ENCODE measurements at places on chromosomes 1 and 21.
A peak's percentile ranks its signal among the peaks of the same experiment; 100 is the strongest.

DNA sequence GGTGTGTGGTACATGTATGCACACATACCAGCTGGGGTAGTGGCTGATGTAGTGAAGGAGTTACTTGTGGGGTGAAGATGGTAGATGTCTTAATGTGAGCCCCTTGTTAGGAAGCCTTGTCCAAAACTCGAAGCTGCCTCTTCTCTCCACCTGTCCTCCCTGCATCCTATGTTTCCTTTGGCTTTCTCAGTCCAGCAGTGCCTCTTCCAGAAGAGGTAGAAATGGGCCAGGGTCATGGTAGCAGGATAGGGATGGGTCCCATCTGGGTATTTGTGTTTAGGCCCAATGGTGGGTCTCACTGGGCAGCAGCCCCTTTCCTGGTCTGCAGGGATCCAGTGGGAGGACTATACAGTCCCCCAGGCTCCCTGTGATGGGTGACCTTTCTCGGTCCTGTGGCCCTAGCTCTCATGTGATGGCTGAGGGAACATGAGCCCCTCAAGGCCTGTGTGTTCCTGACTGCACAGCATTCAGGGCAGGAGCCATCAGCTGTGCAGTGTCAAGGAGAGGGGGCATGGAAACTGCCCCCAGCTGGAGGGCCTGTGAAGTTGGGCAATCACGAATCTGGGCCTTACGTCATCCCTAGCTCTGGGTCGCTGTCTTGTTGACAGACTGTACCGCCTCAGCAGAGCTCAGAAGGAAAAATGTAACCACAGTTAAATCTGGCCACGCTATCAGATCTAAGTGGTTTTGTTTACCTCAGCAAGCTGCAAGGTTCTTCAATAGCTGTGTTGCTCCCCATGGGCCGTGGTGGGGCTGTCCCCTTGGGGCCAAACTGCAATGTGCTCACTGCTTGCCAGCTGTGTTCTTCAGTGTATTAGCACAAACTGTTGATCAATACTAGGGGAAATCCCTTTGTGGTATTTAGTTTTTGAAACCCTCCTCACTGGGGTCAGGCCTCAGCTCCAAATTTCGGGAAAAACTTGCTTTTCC lies 82.7 kb downstream of the NOS1AP start:
- peak; percentile 38 for DNase-seq

- DNase-seq: no peak
These were observed 58.6 kb downstream of the MEGF6 start for GRCh38 chr1:3552751-3553150.

DNA sequence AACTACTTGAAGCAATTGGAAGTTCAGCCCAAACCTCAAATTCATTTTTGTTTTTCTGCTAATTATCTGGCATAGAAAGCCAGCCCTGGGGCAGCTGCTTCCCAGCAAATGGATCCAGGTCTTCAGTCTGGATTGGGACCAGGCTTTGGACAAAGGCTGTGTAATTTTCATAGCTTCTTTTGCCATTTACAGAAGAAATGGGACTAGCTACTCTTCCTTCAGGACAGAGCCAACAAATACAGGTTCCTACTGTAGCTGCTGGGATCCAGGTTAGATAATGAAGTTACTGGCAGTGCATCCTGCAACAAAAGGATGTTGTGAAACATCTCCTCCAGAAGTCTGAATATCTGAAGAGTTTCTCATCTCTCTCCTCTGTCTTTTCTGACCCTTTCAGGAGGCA lies 171.5 kb upstream of the CAMK1G start:
- DNase-seq: peak; percentile 50

DNA sequence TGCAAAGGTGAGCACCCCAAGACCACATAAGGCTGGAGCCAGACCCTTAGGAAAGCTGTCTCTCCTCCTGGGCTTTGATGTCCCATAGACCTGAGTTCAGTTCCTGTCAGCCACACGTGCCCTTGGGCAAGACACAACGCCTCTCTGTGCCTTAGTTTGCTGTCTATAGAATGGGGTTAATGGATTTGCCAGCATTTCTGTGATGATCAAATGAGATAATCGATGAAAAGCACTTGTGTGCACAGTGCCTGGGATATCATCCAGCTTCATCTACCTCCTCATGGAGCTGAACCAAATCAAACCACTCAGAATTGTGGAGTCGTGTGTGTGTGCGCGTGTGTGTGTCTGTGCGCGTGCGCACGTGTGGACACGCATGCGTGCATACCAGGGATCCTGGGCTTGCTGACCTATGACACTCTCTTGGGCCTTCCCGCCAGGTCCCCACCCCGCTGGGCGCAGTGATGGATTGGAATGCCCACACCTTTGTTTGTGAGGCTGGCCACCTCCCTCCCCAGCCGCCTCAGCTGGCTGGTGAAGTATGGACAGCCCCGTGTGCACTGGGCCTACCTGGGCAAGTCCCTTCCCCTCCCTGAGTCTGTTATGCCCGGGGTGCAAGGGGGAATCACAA lies 5.2 kb downstream of the TTC22 start:
- DNase-seq: no peak

DNA sequence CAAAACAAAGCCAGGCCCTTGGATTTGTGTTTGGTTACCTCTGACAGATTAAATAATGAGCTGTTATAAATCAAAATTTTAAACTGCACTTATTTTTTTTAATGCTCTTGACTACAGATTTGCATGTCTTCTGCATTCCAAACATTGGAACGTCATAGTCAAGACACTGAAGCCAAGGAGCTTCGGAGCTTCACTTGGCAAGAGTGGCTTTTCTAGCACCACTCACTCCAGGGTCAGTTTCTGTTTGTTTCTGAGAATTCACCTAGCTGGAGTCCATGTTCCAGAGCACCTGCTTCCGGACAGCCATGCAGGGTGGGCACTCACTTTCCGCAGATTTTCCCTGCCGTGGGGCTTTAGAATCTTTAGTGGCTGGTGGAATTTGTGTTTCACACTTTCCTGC lies 202.9 kb downstream of the ZP4 start:
- no peak for DNase-seq

DNA sequence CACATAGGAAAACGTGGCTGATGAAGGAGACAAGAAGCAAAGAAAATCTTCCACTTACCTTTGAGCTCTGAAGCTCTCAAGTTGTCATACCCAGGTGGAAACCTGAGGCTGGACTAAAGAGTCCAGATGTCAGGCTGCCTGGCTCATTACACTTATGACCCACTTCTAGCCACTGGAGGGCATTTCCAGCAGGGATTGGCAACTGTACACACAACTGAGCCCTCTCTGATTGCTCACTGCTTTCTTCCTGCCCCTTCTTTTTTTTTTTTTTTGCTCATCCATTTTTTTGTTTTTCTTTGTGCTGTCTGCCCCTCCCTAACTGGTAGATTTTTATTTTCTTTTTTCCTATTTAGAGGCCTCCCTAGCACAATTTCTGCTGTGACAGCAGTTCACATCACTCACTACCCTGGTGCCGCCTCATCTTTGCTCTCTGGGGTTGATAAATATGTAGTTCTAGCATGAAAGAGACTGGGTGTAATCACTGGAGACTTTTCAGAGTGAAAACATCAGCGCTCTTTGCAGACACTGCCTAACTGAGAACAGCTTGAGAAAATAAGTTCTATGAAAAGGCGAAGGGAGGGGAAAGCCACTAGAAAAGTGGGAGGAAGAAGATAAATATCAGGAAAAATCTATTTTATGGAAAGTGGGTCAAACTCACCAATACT lies 334.5 kb downstream of the NUF2 start:
- no peak for DNase-seq

GRCh38 chr1:192860478-192861185 lies 51.8 kb downstream of the RGS2 start:
- DNase-seq: no peak

Measured in fibroblast of skin of right quadriceps (primary cell).